ENCODE measurements at places on chromosomes 7 and 10. TPM values are rescaled to one million over a fixed set of nuclear protein-coding genes. Genes with fewer than 3 reads are reported as not detected.

GRCh38 chr10:80476685-80477084 is 22.6 kb downstream of the TSPAN14 start:
- no peak for DNase-seq

- DNase-seq, result no peak
Measured at GRCh38 chr7:148151778-148152177, 438.8 kb upstream of the C7orf33 start.

DNA sequence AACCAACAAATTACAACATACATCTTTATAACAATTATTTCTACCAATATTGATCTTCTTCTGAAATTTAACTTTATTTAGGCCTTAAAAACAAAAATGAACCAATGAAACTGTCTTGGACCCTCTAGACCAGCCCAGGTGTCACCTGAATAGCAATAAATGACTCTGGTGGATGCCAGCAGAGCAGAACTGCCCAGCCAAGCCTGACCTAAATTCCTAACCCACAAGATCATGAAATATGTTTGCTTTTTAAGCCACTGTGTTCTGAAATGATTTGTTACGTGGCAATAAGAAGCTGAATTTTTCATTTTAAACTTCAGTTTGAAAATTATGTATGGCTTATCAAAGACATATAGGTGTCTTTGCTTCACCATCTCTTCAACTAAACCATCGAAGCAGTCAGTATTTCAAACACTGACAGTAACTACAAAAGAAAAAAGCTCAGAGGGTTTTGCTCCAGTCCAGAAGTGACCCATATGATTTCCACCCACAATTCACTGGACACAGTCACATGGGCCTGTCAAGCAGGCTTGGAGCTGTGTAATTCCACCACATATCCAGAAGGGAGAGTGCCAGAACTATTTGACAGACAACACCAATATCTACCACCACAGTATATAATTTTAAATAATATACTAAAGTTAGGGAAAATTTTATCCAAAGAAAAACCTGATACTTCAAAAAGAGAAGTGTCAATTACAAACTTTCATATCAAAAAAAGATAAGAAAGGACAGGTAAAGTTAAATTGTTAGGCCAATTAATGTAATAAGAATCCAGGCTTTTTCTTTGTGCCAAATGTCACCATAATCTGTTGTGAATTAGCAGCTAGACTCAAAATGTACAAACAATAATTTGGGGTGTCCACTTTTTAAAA is 94.5 kb downstream of the KMT2C start:
- DNase-seq, result no peak

DNA sequence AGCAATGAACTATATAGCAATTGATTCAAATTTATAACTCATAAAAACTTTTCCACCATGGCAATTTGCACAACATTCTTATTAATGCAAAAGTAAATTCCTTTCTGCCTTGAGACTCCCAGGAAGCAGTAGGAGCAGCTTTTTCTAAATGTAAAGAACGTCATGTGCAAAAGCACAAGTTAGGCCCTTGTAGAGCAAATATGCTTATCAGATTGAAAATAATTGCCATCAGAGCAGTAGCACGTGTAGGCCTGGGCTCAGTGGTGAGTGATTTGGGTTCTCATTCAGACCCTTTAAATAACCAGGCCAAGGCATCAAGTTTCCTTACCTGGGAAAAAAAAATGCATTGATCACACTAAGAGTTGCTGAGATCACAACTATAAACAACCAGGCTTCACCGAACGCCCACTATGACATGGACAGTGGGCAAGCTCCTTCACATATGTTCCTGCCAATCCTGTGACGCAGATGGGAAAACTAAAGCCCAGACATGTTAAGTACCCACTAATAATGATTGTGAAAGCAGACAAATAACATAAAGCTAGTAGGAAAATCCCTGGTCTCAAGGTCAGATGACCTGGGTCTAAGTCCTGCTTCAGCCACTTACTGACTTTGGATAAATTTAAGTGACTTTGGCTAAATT is 22.1 kb upstream of the SAR1A start:
- no peak for DNase-seq

DNA sequence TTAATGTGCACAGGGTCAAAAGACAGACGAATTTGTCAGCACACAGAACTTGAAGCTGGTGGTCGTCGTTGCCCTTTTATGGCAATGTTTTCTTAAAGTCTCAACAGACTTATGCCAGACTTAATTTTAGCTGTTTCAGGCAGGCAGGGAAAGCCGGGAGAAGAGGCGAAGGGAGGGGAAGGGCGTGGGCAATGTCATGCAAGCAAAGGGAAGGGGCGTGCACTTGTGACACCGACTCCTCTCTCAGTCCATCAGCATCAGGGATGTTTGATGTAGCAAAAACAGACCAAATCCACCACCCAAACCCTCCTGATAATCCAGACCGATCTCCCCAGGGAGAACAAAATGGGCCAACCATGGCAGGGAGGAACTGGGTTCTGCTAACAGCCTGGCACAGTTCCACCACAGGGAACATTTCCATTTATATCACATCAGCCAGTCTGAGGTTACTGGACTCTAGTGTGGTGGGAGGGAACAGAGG is 118.1 kb upstream of the RHEB start:
- DNase-seq, result no peak

- no peak for DNase-seq
Measured at GRCh38 chr7:78148166-78148894, 349.8 kb downstream of the PHTF2 start.

GRCh38 chr7:38307640-38308039 is 34.2 kb upstream of the TARP start:
- no peak for DNase-seq

DNA sequence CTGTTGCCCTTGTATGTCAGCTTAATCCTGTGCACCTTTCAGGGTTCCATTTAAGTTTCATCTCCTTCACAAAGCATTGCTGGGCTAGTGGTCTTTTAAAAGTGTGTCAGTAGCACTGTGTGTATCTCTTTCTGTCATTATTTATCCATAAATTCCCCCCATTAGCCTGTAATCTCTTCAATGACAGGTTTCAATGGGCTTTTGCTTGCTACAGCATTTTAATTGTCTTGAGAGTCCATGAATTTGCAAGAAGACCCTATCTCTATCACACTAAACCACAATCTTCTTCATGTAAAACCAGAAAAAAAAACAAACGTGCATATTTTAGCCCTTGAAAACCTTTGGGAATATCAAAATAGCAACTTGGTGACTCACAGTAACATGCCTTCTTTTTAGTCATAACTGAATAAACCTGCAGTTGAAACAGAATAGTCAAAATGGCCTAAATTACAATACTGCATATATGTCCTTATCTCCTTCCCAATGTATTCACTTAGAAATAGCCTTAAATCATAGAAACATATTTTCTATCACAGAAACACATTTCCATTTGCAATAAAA is 118.6 kb downstream of the PON1 start:
- DNase-seq, result no peak

- no peak for DNase-seq
Measured at GRCh38 chr10:52499281-52499680, 185.2 kb downstream of the DKK1 start.

- no peak for DNase-seq
Measured at GRCh38 chr10:62917475-62918238, 101.5 kb upstream of the EGR2 start.

DNA sequence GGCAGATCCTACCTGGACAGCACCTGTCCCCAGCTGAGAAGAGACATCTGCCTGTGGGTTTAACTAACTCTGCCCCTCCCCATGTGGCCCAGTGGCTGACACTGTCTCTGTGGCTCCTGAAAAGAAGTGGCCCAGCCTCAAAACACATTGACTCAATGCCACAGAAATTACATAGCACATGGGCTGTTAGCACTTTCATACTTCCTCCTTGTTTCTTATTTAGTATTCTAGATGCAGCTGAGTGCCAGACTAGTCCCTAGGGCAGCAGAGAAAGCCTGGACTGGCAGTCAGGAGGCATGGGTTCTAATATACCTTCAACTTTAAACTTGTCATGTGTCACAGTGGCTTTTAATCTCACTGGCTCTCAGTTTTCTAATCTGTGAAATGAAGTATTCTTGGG is 171.0 kb downstream of the TRIL start:
- DNase-seq, result no peak

GRCh38 chr10:61758433-61758832 is 95.7 kb downstream of the CABCOCO1 start:
- DNase-seq, result no peak

DNA sequence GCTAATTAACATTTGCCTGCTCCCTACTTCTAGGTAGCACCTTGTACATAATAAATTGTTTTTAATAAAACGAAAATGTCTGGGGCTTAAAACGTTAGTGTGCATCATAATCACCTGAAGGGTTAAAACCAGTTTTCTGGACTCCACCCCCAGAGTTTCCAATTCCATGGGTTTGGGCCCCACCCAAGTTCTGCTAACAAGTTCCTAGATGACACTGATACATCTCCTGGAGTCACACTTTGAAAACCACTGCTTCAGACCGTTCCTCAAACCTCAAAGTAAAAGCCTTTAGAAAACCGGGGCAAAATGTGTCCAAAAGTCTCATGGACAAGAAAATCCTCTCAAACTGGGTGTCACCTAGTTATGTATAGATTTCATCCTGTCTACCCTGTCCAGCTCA is 9.3 kb downstream of the OSBPL3 start:
- DNase-seq, result no peak

DNA sequence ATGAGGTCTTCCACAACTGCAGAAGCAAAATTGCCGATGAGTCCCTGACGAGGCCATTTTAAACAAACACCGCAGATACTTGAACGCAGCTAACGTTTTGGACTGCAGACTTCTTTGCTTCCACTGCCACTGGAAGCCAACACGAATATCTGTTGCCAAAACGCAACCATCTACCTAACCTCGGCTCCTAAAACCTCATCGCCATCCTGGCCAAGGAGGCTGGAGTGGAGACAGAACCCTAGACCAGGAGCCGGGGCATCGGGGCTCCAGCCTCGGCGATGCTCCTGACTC is 493 bp downstream of the WDR91 start:
- peak; percentile 11 for DNase-seq

GRCh38 chr7:30136743-30137485 is 2.1 kb downstream of the MTURN start:
- DNase-seq, result no peak

DNA sequence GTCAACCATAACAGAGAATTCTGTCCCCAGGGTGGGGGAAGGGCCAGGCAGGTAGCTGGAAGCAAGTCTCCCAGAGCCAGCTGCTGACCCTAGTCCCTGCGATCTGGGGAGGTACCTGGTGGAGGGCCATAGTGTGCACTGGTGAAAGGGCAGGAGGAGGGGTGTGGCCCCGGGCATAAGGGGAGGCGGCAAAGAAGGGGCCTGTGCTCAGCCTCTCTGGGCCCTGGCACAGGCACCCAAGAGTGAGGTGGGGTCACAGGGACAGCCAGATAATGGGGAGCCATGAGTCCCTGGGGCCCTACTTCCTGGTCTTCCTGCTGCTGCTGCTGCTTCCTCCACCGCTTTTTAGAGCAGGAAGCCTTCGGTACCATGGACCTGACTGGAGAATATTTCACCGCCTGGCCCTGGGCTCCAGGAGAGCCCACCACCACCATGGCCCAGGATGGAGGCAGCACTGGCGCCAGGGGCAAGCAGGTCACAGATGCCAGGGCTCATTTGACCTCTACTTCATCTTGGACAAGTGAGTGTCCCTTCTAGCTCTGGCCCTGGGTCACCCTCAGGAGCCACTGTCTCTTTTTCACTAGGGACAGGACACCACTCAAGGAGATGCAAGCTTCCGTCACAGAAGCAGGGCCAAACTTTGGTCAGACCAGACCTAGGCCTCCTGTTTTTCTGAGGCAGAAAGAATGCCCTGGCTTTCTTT is at the start of gene ANTXRL:
TSS of gene ANTXRL (plus strand) at position 7 of the 703 bp plus-strand sequence. CDS start at position 273, 266 bp downstream.
- DNase-seq, result no peak

DNA sequence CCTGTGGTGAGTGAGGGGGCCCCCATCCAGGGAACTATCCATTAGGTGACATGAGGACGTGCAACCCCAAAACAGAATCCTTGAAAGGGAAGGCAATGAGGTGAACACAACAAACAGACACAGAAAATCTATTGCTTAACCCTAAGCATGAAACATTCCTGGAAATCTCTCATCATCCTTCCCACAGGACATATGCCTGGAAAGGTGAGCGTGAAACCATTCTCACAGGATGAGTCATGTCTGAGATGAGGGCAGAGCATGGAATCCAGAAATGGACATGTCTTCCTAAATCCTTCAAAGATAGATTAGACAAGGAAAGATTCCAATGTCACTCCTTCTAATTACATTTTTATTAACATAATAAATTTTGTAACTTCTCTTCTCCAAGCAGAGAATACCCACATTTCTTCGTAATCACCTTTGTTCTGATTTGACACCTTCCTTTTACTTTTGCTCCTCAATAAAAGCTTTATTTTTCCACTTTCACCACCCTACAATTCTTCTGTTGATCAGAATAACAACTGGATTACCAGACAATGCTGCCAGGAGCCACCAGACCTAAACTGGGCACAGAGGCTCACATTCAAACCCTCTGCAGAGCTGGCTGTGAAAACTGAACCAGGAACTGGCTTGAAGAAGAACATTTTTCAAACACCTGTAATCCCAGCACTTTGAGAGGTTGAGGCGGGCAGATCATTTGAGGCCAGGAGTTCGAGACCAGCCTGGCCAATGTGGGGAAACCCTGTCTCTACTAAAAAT is 67.2 kb downstream of the COBL start:
- DNase-seq, result no peak

GRCh38 chr7:158384746-158385145 is 202.9 kb downstream of the PTPRN2 start:
- no peak for DNase-seq

DNA sequence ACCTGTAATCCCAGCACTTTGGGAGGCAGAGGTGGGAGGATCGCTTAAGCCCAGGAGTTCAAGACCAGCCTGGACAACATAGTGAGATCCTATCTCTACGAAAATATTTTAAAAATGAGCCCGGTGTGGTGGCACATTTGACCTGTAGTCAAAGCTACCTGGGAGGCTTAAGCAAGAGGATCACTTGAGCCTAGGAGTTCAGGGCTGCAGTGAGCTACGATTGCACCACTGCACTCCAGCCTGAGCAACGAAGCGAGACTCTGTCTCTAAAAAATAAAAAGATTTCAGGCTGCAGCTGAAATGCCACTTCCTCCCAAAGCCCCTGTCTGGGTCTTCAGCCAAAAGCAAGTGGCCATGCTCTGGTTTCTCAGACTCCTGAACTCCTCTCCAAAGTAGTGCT is 38.7 kb upstream of the CARD11 start:
- no peak for DNase-seq

- no peak for DNase-seq
Measured at GRCh38 chr7:149161241-149161848, 14.1 kb downstream of the ZNF398 start.

Gene PLPP4
- 3.6 TPM for total RNA-seq

Gene MUC3A
- not detected for total RNA-seq

Gene HK1
- total RNA-seq, result 37.5 TPM

Gene ADCY1
- 3.7 TPM for total RNA-seq

Gene PTPRZ1
- total RNA-seq, result 13.9 TPM

Gene ZWINT
- 20.2 TPM for total RNA-seq

Gene OR13A1
- total RNA-seq, result 0.85 TPM

Gene AKR1C4
- not detected for total RNA-seq

Gene ASIC3
- 1.1 TPM for total RNA-seq

Measured in urinary bladder (tissue), 4 donors.